ENCODE measurements at places on chromosomes 4 and X.
A peak's percentile ranks its signal among the peaks of the same experiment; 100 is the strongest.

DNA sequence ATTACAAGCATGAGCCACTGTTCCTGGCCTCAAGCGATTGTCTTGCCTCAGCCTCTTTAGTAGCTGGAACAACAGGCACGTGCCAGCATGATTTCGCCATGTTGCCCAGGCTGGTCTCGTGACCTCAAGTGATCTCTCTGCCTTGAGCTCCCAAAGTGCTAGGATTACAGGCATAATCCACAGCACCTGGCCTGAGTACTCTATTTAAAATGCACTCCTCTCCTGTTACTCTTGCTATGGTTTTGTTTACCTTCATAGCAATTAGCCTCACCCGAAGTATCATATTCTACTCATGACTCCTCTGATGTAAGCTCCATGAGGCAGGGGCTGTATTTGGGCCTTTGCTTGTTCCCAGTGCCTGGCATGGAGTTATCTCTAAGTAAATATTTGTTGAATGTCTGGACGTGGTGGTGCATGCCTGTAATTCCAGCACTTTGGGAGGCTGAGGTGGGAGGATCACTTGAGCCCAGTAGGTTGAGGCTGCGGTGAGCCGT lies 92.5 kb upstream of the SLC34A2 start:
- no peak for DNase-seq

- no peak for DNase-seq
Measured at GRCh38 chrX:81354954-81355353, 153.1 kb downstream of the SH3BGRL start.

DNA sequence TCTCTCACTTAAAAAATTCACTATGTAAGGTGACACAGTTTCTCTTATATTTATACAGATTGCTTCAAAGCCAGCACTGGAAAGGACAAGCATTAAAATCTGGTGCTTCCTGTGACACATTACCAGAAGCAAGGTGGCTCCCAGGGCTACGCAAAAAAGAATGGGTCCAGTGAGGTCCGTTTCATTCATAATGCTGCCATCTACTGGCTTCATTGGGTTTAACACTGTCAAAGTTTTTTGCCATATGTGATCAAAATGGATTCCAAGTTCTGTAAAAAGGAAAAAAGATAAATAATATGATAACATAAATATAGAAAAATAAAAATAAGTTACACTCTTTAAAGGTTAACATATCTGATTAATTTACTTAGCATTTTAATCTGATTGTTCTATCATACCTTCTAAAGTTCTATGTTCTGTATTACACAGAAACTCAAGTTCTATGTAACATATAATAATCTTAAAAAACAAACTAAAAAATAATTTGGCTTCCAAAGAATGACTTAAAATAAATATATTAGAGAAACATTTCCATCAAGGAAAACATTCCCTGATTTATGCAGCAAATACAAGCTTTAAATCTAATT lies 22.1 kb downstream of the YIPF7 start:
- peak; percentile 69 for DNase-seq

DNA sequence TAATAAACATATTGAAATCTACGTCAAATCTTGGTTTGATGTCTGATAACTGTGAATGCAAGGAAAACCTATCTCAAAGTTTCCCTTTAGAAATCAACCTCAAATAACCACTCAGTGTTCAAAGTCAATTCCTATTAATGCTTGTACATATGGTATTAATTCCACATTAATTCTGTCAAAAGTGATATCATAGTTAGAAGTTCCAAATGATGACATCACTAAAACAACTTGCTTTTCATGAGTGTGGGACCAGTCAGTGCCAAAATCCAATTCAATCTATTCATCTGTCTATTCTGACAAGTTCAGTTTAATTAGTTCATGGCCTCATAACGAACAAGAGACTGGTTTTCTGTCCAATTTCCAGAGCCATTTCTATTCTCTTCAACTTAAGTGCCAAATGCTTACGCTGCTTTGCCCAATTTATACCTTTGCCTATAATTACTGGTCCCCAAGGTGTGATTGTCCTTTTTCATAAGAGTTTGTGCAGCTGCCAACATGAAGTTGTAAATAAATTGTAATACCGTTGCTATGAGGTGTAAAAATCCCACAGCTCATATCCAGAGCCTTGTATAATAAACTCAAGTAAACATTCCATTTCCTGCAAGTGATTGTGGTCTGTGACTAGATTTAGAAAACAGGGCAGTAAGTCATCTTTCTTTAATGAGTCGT lies 476.2 kb downstream of the RAB28 start:
- no peak for DNase-seq

DNA sequence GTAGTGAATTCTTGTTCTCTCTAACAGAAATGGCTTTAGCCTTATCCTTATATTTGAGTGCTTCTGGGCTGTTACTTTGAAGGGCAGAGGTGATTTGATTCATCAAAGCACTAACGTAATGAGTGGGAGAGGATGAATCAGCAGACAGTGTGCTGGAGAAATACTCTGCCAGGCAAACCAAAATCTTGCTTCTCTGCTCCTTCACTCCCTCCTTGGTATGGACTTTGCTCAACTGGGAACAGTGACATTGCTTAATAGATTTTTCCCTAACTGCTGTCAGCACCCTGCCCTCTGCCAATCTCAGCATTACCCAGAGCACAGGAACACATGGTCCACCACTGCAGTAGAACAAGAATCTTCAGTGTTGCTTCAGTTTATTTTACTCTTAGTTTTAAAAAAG lies 56.0 kb downstream of the PDLIM5 start:
- DNase-seq, result no peak

DNA sequence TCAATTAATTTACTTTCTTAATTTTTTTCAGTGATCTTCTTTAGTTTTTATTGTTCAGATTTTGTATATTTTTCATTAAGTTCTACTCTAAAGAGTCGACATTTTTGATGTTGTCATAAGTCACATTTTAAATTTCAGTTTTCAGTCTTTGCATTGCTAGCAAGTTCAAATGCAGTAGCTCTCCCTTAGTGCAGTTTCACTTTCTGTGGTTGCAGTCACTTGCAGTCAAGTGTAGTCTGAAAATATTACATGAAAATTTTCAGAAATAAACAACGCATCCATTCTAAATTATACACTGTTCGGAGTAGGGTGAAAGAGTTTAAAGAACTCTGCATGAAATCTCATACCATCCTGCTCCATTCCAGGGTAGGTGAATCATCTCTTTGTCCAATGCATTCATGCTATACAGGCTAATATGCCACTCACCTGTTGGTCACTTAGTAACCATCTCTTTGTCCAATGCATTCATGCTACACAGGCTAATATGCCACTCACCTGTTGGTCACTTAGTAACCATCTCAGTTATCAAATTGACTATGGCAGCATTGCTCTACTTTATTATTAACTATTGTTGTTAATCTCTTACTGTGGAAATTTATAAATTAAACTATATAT lies 356.9 kb downstream of the STPG2 start:
- no peak for DNase-seq

- DNase-seq, result no peak
Measured at GRCh38 chr4:58050439-58050838, 940.3 kb upstream of the IGFBP7 start.

DNA sequence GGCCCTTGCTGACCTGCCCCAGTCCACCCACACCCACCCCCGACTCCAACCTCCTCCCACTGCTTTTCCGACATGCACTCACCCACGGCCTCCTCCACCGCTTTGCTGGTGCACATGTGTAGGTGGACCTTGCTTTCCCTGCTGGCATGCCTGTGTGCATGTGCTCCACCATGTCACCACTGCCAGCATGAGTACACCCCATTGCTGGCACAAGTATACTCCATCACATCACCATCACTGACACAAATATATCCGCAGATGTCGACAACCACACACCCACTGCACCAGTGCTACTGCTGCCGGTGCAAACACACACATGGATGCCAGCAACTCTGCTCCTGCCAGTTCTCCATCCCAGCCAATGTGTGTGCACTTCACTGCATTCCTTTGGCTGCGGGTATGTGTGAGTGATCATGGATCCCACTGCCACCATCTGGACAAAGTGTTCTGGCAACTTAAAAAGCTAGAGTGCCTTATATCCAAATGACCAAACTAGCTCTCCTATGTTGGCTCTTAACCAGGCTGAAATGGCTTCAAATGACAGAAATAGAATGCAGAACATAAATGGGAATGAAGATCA lies 1072.3 kb downstream of the RAPGEF2 start:
- DNase-seq, result no peak

- DNase-seq, result no peak
Measured at GRCh38 chrX:147788641-147789350, 122.9 kb upstream of the FMR1 start.

GRCh38 chr4:140579278-140579677 lies 10.5 kb upstream of the UCP1 start:
- no peak for DNase-seq

DNA sequence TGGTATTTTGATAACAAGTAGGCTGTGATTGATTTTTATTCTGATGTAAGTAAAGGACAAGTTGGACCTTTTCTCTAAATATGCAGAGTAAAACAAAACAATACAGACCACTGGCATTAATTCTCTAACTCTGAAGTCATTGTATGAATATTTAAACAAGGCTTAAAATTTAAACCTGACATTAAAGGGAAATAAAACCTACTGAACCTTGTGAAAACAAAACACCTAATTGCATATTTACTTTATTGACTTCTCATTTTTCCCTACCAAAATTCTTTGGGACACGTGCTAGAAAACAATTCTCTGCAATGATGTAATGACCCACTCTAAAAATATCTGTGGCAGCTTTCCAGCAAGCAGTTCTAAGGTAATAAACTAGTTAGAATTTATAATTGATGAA lies 369.7 kb upstream of the TRAM1L1 start:
- DNase-seq, result no peak

GRCh38 chr4:73901031-73901430 lies 31.8 kb downstream of the CXCL1 start:
- DNase-seq, result no peak

- DNase-seq, result no peak
Measured at GRCh38 chrX:121356139-121356849, 308.9 kb downstream of the GLUD2 start.

- no peak for DNase-seq
Measured at GRCh38 chr4:38463268-38463958, 200.6 kb upstream of the KLF3 start.

DNA sequence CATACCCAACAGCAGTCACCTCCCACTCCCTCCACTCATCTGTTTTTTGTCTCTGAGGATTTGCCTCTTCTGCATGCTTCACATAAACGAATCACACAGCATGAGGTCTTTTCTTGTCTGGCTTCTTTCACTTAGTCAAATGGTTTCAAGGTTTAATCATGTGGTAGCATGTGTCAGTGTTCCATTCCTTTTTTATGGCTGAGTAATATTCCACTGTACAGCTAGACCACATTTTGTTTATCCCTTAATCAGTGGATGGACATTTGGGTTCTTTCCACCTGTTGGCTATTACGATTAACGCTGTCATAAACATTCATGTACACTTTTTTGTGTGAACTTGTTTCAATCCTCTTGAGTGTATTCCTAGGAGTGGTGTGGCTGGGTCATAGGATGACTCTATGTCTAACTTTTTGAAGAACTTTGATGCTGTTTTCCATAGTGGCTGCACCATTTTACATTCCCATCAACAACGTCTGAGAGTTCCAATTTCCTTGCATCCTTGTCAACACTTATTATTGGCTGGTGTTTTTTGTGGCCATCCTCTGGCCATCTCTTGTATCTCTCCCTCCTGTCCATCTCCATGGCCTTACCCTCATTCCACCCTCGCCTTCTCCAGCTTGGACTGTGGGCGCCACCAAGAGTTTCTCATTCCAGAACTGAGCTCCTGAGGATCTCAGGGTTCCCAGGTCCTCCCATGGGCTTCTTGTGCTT lies 12.4 kb upstream of the NSG1 start:
- no peak for DNase-seq
